Bronchial epithelial cell (primary cell): ENCODE measurements at places on chromosomes 1 and 21. TPM values are rescaled to one million over a fixed set of nuclear protein-coding genes. Genes with fewer than 3 reads are reported as not detected.

The F13B gene
- not detected in 2 replicates for total RNA-seq

The CLIC6 gene
- 0.26 TPM in 1 of 2 replicates, not detected in the other for total RNA-seq

GRCh38 chr1:234912548-234913277 lies 215.9 kb downstream of the TOMM20 start:
- DNase-seq = no peak

GRCh38 chr1:3002349-3003038 lies 18.8 kb upstream of the ACTRT2 start:
- no peak for DNase-seq

DNA sequence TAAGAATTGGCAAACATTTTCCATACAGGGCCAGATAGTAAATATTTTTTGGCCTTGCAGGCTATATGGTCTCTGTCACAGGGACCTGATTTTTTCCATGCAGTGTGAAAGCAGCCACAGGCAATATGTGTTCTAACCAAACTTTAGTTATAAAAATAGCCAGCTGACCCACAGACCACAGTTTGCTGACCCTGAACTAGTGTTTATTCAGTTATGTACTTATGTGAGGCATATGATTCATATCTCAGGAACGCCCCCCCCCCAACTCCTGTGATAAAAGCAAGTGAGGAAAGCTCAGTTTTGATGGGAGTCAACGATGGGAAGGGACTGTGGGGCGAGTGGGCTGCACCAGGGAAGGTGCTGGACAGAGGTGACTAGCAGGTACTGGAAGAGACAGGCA lies 80.1 kb downstream of the HMGB4 start:
- no peak for DNase-seq
